COR-L47 (cell line): ENCODE measurements at places on chromosomes 1 and 21.

- no peak for DNase-seq
Observed at GRCh38 chr1:175784831-175785230, 41.4 kb upstream of the TNR start.

DNA sequence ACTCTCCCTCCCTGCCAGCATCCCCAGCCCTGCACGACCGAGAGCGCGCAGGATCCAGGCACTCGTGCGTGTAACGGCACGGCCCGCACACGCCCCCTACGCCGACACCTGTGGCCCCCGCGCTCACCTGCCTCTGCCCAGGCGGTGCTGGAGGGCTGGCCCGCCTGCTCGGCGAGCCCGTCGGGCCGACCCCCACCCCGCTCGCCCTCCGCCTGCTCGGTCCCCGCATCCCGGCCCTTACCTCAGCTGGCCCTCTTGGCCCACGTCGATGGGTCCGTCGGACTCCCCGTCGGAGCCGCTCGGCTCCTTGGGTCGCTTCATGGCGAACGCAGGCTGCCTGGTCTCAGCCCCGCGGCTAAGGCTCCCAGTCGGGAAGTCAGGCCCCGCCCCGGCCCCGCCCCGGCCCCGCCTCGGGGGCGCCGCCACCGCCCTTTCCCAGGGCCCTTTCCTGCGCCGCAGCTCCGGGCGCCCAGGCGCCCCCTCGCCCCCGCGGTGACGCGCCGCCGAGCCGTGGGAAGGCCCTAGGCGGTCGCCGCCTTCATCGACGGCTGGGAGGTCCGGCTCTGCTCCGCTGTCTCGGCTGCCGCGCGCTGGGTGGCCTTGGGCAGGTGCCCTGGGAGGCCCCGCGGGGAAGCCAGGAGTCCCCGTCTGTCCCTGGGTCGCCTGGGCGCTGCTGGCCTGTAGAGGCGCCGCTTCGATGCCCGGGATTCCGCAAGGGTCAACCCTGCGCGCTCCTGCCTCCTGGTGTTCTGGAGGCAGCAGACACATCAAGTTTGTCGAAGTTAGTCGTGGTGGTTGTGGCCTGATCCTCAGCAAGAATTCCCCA, at the start of gene HEYL:
TSS of gene HEYL (minus strand) at position 339 of the 826 bp plus-strand sequence. CDS start at position 321, 18 bp downstream.
- DNase-seq: peak; percentile 50

- DNase-seq: peak; percentile 79
Observed at GRCh38 chr1:87292684-87293493, 35.8 kb upstream of the LMO4 start.

DNA sequence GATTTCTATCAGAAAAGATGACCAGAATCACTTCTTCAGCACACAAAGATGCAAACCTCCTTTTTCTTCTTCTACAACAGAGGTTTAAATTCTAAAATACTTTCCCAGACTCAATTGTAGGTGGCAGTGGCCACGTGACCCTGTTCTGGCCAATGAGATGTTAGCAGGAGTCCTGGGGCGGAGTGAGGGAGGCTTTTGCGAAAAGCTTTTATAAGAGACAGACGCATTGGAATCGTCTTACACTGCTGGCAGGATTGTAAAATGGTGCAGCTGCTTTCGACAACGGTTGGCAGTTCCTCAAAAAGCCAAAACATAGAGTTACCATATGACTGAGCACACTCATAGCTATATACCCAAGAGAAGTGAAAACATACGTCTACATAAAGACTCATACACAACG, 87.0 kb upstream of the MAGI3 start:
- DNase-seq: no peak

- DNase-seq: peak; percentile 33
Observed at GRCh38 chr1:48099072-48099773, 102.0 kb upstream of the TRABD2B start.

- no peak for DNase-seq
Observed at GRCh38 chr1:40064797-40065499, 24.4 kb downstream of the CAP1 start.

DNA sequence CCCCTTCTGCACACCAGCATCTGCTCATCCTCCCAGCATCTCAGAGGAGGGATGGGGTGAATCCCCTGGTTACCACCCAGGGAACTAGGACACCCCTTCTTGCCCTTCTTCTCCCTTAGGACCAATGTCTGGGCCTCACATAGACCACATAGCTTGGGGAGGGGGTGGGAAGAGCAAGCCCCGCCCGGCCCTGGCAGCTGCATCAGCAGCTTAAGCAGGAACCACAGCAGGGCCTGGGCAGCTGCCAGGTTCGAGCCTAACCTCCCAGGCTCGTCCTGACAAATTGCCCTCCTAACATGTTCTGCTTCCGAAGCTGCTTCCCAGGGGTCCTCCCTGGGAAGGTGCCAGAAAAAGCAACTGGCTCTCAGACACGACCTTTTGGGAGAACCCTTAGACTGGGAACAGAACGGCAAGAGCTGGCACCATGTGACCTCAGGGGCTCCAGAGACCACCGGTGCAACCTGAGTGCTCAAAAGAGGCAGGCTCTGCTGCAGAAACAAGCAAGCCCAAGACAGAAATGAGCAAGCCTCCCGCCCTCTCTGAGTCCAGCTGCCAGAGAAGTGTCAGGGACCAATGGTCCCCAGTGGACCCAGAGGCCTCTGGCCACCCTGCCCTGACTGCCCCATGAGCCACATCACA, 18.4 kb upstream of the CLSTN1 start:
- DNase-seq: peak; percentile 86

DNA sequence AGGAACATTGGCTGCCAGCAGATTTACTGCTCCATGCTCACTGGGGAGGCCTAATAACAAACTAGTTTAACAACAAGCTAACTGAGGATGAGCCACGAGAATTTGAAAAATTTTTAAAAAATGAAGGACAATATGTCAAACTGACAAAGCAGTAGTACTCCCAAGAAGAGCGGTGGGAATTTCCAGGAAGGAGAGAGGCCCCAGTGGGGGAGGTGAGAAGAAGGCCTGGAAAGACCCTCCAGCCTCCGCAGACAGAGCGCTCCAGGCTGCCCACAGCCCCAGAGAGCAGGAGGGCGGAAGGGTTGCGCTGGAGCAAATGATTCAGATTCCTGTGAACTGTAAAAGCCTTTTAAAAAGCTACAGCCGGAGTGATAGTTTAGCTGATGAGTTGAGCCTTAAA, 78.5 kb downstream of the SIPA1L2 start:
- no peak for DNase-seq

DNA sequence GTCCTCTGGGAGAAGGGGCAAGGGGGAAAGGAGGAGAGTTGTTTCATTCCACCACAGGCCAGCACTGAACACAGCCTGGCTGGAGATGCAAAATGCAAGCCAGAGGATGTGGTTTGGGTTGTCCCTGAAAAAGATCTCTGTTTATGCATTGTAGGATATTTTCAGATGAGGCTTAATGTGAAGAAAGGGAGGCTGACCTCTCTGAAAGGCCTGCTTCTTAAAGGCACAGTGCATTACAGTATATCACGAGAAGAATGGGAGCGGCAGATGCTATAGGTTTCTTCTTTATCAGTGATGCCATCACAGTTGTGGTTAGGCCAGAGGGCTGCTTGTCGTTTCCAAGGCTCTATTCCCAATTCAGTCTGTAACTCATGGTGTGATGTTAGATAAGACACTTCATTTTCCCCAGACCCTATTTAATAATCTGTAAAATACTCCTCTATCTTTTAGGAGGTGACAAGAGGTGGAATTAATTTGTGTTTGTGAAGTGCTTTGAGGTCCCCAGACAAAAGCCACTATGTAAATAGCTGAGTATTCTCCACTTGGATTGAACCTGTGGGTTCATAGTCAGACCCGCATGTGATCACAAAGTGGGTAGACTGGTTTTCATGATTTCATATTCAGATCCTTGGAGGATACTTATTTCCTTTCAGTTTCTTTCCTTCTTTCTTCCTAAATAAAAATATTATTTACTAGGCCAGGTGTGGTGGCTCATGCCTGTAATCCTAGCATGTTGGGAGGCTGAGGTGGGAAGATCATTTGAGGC, 76.5 kb upstream of the WDR26 start:
- no peak for DNase-seq

DNA sequence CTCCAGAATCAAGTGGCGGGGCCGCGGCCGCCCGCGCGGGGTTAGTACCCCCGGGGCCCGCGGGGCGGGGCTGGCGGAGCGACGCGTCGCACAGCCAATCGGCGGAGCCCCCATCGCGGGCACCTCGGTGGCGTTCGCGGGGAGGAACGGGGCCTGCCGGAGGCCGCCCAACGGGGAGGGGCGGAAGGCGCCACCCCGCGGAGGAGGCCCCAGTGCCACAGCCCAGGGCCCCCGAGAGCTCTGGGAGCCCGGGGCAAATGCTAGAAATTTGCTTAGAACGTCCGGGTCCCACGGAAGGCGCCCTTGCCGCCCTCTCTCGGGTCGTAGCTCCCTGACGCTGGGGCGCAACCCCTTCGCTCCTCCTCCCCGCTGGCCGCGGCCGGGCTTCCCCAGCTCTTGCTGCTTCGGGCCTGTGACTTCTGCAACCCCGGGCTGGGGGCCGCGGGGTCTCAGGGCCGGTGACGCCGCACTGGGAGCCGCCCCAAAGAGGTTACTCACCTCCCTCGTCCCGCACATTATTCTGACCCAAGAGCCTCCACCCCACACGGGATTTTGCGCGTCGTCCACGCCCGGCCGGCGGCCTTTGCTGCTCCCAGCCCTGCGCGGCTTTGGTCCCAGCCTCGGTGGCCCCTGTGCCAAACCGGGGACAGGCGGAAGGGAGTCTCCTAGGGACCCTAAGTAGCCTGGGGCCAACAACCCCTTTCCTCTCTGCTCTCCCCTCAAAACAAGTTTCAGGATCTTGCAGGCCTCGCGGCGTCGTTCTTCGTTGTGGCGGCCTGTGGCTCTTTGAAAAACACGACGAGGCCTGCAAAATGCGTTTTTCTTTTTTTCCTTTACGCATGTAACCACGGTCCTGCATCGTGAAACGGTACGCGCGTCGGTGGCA, at the start of gene RUNX3:
TSS of gene RUNX3 (minus strand) at position 17 of the 886 bp plus-strand sequence. CDS start 408 bp downstream, outside the sequence.
- DNase-seq: peak; percentile 57

DNA sequence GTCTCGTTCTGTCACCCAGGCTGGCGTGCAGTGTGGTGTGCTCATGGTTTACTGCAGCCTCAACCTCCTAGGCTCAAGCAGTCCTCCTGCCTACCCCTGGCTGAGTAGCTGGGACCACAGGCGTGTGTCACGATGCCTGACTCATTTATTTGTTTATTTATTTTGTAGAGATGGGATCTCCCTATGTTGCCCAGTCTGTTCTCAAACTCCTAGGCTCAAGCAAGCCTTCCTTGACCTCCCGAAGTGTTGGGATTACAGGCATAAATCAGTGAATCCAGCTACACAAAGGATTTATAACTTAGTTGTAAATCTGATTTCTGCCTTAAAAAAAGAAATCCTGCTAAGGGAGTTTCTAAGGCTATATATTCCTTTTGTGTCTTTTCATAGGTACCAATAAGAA, 30.5 kb upstream of the ZNF496 start:
- no peak for DNase-seq

DNA sequence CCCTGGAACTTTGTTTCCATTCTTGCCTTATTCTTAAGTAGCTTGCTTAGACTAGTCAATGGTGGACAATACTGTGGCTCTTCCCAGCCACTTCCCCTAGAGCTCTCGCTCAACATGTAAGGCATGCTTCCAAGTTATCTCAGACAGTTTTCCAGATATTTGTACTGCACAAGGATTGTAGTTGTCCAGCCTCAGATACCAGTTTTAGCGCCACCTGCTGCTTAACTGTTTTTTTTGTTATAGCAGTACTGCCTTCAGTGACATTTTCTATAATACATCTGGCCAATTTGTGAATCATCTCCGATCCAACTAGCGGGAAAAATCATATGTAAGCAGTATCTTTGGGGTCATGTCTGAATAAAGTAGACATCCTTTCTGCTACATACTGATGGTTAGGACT, 346.7 kb upstream of the ADGRL4 start:
- DNase-seq: peak; percentile 27

DNA sequence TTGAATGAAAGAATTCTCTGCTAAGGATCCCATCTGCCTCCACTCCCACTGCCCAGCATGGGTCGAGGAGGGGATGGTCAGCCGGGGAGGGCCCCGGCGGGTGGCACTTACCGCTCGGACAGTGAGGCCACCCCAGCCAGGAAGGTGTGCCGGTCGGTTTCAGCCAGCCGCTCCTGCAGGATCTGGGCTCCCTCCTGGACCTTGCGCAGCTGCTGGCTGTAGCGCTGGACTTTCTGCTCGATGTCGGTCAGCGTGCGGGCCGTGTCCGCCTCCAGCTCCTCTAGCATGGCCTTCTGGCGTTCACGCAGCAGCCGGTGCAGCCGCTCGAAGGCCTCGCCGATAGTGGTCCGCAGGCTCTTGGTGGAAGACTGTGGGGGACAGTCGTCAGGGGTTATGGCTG, 22.3 kb downstream of the TRIM62 start:
- DNase-seq: no peak

DNA sequence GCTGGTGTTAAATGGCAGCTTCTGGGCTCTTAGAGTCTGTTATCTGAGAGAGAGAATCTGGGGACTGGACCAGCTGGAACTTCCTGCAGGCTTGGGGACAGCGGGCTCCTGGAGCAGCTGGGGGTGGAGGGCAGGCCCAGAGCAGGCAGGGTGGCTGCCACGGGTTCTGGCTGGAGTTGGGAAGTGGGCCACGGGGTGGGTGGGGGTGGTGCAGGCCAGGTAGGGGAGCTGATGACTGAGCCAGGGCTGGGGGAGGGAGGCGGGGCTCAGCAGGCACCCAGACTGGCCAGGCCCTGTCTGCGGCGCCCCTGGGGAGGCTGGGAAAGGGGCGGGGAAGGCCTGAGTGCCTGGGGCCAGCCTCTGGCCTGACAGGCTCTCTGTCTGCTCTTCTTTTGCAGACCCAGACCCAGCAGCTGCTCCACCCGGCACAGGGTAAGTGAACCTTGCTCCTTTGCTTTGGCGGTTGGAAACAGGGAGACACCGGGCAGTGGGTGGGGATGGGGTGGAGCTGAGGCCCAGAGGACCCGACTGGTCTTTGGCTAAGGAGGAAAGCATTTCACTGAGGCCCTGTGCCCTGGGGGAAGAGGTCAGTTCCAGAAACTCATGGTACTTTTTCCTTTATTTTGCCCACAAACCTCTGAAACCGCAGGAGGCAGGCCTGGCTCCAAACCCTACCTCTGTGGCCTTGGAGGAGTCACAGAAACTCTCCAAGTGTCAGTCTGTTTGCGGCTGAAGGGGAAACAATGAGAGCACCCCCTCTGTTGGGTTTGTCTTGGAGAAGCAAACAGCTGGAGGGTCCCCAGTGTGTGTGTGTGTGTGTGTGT, 48.8 kb downstream of the ARHGEF10L start:
- DNase-seq: no peak

GRCh38 chr1:74392840-74393239, 119.6 kb downstream of the LRRC53 start:
- DNase-seq: no peak

GRCh38 chr1:68327414-68327813, 95.1 kb upstream of the WLS start:
- no peak for DNase-seq

- DNase-seq: no peak
Observed at GRCh38 chr21:32007456-32007855, 134.6 kb downstream of the HUNK start.

DNA sequence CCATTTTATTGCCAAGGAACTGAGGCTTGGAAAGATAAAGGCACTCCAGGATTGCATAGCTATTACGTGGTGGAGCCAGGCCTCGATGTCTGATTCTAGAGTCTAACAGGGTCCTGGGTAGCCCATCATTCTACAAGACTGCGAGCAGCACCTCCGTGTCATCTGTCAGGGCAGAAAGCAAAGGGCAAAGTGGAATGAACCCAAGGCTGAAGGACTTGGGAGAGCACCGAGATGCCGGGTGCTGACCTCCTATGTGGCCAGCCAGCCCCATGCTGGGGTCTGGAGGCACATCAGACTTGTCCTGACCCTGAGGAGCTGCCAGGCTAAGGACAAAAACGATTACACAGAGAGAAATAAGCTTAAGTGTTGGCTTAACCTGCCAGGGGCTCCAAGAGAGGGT, 62.3 kb downstream of the MRPL37 start:
- DNase-seq: no peak
